ENCODE measurements at places on chromosomes 1 and 21.

DNA sequence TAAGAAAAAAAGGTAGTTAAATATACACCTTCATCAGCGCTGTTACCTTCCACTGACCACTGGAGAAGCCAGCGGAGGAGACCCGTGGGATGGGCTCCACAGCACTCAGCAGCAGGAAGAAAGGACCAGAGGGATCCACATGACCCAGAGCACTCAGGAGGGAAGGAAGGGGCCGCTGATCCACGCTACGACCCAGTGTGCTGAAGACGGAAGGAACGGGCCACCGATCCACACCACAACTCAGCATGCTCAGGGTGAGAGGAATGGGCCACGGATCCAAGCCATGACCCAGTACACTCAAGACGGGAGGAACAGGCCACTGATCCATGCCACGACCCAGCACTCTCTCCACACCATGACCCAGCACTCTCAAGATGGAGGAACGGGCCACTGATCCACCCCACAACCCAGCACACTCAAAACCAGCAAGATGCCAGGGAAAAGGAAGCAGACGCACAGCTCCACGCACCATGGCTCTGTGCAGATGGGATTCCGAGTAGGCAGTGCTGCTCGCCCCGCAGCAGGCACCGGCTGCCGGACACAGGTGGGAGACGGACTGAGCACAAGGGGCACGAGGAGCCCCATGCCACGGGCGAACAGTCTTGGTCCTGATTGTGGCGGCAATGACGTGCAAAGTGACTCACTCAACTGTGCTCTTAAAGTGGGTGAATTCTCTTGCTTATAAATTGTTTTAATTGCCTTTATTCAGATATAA is 8.7 kb downstream of the WRAP73 start:
- no peak for DNase-seq

GRCh38 chr1:39632682-39633417 is 6.6 kb downstream of the HEYL start:
- no peak for DNase-seq

DNA sequence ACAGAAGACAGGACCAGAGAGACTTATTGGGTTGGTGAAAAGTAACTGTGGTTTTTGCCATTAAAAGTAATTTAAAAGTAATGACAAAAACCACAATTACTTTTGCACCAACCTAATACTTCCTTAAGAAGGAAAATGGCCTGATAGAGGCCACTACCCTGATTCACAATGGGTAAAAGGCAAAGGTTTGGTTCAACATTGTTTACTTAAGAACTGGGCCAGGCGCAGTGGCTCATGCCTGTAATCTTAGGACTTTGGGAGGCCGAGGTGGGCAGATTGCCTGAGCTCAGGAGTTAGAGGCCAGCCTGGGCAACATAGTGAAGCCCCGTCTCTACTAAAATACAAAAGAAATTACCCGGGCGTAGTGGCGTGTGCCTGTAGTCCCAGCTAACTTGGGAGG is 48.2 kb upstream of the RCOR3 start:
- no peak for DNase-seq

DNA sequence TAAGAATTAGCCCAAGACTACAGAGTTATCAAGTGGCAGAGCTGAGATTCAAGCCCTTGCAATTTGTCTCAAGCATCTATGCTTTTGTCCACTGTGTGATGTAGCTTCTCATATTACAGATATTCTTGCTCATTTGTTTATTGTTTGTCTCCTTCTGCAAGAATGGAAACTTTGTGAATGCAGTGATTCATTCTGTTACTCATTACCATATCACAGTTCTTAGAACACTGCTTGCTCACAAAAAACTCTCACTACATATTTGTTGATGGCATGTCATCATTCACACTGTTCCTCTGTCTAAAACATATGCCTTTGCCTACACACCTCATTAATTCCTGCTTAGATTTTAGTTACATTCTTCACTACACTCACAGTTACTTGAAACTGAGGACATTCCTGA is 1198.9 kb downstream of the PLA2G4A start:
- no peak for DNase-seq

DNA sequence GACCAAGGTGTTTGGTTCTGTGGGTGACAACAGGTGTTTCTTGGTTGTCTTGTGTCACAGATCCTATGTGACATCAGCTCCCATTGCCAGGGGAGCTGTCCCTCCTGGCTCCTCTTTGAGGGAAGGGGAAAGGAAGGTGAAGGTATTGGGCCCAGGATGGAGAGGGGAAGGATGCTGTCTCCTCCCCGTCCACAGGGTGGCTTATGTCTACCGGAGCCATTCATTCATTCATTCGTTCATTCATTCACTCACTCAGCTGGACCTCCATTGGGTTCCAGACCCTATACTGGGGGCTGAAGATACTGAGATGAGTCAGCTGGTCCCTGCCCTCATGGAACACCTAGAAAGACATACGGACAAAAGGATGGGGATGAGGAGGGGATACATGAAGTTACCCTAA is 38.9 kb downstream of the EPHB2 start:
- DNase-seq, result no peak

- no peak for DNase-seq
Observed at GRCh38 chr1:61125263-61125662, 42.9 kb downstream of the NFIA start.

DNA sequence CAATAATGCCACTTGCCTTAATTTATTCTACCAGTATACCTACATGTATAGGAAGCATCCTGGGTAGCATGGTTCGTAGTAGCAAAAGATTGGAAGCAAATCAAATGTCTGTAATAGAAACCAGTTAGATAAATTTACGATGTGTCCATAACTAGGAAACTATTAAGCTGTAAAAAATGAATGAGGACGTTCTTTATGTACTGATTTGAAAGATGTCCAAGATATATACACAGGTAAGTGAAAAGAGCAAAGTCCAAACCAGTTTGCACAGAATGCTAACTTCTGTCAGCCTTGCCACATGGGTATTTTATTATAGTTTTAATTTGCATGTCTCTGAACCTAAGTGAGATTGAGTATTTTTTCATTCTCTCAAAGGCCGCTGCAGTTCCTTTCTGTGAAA is 251.8 kb upstream of the IRF2BP2 start:
- no peak for DNase-seq

- DNase-seq, result no peak
Observed at GRCh38 chr1:26581287-26581651, 51.7 kb downstream of the RPS6KA1 start.

- DNase-seq, result no peak
Observed at GRCh38 chr1:34929853-34930701, 627 bp upstream of the DLGAP3 start.

GRCh38 chr1:51541313-51542050 is 22.4 kb upstream of the EPS15 start:
- DNase-seq, result no peak

GRCh38 chr1:94156096-94156625 is 35.2 kb upstream of the ABCA4 start:
- no peak for DNase-seq

GRCh38 chr1:248621770-248622169 is 13.1 kb downstream of the OR2T11 start:
- DNase-seq, result no peak

DNA sequence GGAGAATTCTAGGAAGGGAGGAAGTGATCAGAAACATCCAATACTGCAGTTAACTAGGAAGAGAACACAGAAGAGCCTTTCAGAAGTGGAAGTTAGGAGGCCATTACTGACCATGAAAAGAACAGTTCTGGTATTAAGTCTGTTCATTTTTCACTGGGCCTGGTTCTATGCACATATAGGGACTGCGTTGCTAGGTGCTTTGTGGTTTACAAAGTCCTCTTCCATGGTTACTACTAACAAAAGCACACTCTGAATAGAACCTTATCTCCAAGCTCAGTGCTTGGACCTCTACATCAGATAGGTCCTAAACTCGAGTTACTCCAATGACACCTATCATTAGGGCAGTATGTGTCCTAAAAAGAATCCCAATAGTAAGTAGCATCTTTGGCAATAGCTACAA is 75.4 kb downstream of the RPAP2 start:
- no peak for DNase-seq

DNA sequence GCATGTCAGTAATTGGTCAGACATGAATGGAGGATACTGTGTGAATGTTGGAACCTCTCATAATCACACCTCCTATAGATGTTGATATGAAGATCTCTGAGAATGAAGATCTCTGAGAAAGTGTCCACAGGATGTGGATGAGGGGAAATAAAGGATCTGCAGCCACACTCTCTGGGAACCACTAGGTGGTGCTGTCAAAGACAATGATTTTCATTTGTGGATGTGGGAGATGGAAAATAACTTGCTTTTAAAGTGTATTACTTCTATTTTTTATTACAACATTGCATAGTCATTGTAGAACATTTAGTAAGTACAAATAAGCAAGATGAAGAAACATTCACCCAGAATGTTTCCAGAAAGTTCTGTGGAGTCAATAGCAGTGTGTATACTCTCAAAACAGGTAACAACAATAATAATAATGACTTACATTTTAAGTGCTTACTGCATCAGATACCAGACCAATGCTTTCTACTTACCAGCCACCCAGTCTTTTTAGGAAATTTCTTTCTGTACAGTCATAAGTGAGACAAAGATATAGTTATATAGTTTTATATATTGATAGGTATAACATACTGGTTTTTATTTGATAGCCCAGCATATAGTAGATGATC is 128.2 kb downstream of the ATG4C start:
- no peak for DNase-seq

DNA sequence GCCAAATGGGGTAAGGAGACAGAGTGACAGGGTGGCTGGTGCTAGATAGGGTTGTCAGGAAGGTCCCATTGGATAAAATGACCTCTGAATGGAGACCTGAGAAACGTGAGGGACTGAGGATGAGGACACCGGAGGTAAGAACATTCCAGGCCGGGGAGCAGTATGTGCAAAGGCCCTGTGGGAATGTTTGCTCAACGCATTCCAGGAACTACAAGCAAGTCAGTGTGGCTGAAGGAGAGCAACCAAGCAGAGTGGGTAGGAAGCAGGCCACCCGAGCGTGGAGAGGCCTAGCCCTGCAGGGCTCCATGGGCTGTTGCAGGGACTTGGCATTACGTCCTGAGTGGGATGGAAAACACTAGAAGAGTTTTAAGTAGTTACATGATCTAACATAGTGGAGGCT is 185.6 kb downstream of the ZBTB18 start:
- no peak for DNase-seq

DNA sequence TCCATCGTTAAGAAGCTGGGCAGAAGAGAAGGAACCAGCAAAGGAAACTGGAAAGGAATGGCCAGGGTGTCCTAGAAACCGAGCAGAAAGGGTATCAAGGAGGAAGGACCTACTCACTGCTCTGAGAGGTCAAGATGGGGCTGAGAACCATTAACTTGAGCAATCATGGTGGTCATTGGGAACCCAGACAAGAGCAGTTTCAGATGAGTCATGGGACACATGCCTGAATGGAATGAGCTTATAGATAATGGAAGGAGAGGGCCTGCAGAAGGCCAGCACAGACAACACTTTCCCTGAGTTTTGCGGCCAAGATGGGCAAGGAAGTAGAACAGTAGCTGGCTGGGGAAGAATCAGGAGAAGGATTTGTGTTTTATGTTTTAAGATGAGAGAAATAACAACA is 383.2 kb downstream of the KIF26B start:
- DNase-seq, result no peak

- no peak for DNase-seq
Observed at GRCh38 chr1:85464497-85465098, 361 bp downstream of the DDAH1 start.

DNA sequence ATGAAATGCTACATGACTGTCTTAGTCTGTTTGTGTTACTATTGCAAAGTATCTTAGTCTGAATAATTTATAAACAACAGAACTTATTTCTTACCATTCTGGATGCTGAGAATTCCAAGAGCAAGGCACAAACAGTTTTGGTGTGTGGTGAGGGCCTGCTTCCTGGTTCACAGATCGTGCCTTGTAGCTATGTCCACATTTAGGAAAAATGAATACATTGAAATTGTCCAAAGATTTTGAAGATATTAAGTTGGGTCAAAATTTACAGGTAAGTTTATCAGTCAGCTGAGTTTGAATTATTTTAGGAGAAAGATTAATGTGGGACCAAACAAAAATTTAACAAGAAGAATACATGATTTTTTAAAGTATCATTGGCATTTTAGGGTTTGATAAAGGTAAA is 293.5 kb downstream of the LTN1 start:
- DNase-seq, result no peak

DNA sequence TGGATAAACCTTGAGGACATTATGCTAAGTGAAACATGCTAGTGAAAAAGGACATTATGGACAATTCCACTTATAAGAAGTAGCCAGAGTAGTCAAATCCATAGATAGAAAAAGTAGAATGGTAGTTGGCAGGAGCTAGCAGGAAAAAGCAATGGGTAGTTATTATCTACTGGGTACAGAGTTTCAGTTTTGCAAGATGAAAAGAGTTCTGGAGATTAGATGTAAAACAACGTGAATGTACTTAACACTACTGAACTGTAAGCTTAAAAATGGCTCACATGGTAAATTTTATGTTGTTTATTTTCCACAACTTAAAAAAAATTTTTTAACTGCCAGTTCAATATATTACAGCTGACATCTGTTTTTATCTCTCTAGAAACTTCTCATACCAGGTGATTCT is 19.4 kb downstream of the JAK1 start:
- DNase-seq, result no peak

DNA sequence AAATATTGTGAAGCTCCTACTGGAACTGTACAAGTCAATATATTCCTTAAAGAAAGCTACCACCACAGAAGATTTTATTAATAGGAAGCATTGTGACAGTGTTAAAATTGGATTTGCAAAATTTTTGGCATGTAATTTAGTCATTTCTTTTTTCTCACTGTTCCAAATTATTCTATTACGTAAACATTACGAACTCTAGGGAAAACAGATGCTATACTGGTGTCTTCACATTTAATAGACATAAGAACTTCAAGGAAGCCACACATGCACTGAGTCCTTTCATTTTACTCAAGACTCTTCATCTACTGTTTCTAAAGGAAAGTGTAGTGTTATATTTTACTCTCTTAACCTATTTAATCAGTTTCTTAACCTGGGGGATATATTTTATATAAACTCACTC is 135.4 kb downstream of the HMCN1 start:
- DNase-seq, result no peak

GRCh38 chr1:55287723-55288122 is 72.6 kb upstream of the USP24 start:
- DNase-seq, result no peak

GRCh38 chr1:81232420-81232819 is 568.3 kb upstream of the ADGRL2 start:
- DNase-seq, result no peak

DNA sequence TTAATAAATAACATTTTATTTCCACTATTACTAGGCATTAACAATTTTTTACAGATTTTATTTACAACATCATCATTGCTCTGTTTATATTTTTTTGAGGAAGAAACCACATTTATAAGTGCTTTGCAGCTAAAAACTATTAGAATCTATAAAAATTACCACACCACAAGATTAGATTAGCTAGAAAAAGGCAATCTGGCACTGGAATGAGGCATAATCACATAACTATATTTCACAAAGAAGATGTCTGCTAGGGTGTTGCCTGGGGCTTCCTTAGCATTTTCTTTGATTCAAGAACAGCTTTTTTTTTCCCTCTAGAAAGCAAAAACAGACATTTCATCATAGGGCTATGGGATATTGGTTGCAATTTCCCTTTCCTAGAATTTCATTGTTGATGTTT is 2169.2 kb downstream of the MRPL39 start:
- DNase-seq, result no peak

GRCh38 chr1:59083946-59084865 is 212.7 kb upstream of the FGGY start:
- DNase-seq, result no peak

- no peak for DNase-seq
Observed at GRCh38 chr1:3467096-3468036, 12.9 kb downstream of the ARHGEF16 start.

GRCh38 chr1:234893725-234894630 is 234.7 kb downstream of the TOMM20 start:
- peak; percentile 22 for DNase-seq

- DNase-seq, result no peak
Observed at GRCh38 chr1:232292239-232292638, 337.7 kb downstream of the SIPA1L2 start.

Measured in activated gamma-delta T cell treated with anti-CD3 and anti-CD28 coated beads, Interleukin-2, amount 50 U/mL, for 16 hours (primary cell).